Activated naive CD8-positive, alpha-beta T cell treated with anti-CD3 and anti-CD28 coated beads, Interleukin-2, amount 50 U/mL, for 16 hours (primary cell): ENCODE measurements at places on chromosomes 12 and 14.

DNA sequence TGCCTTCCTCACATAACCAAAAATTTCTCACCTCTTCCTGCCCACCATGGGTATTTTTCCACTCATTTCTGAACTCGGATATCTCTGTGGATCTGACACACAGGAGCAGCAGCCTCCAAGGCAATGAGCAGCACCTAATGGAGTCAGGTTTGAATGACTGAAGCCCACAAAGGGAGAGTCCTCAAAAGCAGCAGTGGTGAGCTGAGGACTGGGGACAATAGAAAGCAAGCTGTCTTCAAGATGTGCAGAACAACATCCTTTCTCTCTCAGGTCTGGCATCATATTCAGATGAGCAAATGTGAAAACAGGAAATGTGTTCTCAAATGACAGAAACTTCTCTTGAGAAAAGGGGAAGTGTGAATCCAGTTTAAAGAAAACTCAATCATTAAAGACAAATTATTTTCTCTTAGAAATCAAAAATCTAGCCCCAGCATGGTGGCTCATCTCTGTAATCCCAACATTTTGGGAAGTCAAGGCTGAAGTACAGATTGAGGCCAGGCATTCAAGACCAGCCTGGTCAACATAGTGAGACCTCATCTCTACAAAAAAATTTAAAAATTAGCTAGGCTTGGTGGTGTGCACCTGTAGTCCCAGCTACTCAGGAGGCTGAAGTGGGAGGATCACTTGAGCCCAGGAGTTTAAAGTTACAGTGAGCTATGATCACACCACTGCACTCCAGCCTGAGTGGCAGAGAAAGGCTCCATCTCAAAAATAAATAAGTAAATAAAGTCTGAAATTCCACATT, 54.2 kb downstream of the C12orf42 start:
- no peak for DNase-seq

DNA sequence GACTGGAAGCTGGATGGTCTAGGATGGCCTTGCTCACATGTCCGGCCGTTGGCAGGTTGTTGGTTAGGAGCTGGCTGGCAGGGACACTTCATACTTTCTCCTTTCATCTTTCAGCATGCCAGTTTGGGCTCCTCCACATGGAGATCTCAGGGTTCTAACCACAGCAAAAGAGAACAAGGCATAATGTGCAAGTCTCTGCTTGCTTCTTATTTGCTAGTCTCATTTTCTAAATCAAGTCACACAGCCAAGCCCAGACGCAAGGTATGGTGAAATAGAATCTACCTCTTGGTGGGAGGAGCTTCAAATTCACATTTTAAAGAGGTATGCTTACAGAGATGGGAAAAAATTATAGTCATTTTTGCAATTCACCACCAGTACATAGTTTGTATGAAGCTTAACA, 69.1 kb upstream of the NAP1L1 start:
- DNase-seq = no peak

- DNase-seq = no peak
Measured at GRCh38 chr12:110546339-110546738, 36.8 kb downstream of the PPTC7 start.

DNA sequence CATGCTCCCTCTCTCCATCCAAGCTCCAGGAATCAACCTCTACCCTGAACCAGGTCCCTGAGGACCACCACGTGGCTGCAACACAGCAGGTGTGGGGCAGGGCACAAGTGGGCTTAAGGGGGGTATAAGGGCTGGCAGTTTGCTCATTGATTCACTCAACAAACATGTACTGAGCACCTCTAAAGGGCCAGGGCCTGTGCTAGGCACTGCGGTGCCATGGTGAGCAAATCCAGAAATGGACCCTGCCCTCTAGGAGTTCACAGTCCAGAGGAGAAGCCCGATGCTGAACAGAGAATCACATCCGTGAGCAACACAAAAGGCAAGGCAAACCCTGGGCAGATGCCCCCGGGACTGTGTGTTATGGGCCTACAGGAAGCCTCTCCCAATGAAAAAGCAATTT, 6.5 kb upstream of the AQP2 start:
- no peak for DNase-seq

- no peak for DNase-seq
Measured at GRCh38 chr14:103541709-103542604, 13.0 kb downstream of the TRMT61A start.

DNA sequence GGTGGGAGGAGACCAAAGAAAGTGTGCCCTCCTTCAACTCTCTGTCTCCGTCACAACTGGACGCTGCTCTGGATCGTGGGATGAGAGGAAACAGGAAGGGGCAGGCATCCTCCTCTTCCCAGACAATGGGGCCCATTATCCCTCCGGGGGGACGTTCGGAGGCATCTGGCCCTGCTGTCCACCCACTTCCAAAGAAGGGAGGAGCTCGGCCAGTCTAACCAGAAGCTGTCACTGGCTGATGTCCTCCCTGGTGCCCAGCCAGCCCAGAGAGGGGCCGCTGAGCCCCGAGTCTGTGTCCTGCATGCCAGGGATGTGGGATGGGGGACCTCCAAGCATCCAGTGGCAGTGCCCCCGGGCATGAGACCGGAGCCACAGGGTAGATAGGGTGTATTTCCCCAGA, 39.8 kb upstream of the MEG3 start:
- DNase-seq = no peak
